Thoracic aorta (tissue), 2 donors: ENCODE measurements at places on chromosomes 11 and 22.

GRCh38 chr11:34250732-34251588 lies 106.8 kb downstream of the ABTB2 start:
- DNase-seq: peak; percentile 43

GRCh38 chr11:60912851-60913528 lies 968 bp upstream of the TMEM109 start:
- no peak for DNase-seq

DNA sequence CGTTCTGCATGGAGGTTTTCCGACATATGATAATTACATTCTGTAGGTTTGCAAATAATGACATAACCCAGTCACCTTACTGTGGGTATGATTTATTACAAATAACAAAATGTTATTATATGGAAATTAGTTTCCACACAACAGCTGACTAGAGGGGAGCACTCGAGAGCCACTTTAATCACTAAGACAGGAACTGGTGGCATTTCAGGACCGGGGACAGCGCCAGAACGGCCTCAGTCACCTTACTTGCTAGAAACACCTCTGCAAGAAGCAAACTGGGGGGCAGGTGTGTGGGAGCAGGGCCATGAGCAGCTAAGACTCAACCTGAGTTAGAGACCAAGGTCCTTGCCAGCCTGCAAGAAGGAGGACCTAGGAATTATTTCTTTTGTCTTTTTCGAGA lies 199.9 kb downstream of the DSCAML1 start:
- DNase-seq: no peak

DNA sequence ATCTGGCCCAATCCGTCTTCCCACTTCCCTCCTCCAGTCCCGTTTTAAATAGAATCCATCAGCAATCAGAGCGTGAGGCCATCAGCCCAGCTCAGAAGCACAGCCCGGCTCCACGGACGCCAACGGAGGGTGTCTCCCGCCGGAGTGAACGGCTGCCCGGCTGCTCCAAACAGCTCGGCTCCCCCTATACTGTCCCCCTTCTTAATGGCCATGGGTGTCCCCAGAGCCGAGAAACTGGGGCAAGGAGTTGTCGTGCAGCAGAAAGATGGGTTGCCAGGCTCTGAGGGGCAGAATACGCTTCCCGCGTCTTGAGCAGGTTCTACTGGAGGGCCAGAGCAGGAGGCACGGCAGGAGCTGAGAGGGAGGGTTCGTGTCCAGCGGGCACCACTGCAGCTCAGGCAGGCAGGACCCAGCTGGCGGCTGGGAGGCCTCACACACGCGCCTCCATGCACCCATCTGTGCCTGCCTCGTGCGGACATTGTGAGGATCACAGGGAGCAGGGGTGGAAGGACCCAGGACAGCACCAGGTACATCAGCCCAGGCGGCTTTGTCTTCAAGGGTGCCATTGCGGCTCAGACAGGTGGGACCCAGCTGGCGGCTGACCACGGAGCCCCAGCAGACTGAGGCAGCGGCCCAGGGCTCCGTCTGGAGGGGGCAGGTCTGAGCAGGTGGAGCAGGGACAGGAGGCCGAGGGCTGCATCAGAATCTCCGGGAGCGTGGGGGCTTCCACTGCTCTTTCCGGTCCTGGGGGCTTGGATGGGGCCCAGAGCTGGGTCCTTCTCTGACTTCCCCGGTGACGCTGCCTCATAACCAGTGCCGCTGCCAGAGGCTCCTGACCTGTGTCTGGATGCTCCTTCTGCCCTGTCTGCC lies 882.7 kb downstream of the BRD1 start:
- no peak for DNase-seq

DNA sequence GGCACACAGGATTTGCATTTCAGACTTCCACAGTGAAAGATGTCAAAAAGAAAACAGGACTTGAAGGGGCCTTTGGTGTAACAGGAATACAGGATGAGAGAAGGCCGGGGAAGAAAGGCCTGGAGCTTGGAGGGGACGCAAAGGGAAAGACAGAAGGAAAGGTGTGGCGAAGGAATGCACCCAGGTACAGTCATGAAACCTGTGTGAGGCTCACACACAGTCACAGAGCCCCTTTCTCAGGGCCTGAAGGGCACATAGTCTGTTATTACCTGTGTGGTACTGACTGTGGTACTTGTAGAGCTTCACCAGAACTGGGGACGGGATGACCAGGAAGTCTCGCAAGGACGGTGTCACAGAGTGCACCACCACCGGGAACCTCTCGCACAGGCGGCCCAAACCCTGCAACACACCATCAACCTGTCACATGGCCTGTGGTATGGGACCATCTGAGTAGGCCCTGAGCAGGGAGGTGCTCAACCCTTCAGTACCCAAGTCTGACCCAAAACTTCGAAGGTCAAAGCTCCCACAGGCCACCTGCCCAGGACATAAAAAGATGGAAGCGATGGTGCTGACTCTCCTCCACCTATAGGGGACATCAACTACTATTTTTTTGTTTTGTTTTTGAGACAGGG lies 29.1 kb downstream of the SERPIND1 start:
- DNase-seq: no peak

DNA sequence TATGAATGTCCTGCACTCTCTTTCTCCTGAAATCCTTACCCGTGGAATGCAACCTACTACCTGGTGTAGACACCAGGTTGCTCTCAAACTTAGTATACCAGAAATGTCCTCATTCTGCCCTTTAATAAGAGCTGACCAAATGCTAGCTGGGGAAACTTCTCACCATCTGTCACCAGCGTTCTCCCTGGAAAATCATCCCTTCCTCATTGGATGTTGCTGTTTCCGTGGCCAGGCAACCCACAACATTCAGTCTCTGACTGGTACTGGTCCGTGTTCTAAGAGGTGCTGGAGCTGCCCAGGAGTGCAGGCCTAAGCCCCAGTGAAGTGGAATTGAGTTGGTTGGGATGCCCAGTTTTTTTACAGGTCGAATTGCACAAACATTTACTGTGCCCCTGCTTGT lies 40.7 kb upstream of the RAB1B start:
- DNase-seq: no peak

- no peak for DNase-seq
Measured at GRCh38 chr22:45504373-45505341, 2.0 kb downstream of the FBLN1 start.

- no peak for DNase-seq
Measured at GRCh38 chr11:39268176-39268690, 2191.2 kb downstream of the LRRC4C start.

- DNase-seq: no peak
Measured at GRCh38 chr22:19707347-19708290, 6.7 kb upstream of the SEPTIN5 start.

DNA sequence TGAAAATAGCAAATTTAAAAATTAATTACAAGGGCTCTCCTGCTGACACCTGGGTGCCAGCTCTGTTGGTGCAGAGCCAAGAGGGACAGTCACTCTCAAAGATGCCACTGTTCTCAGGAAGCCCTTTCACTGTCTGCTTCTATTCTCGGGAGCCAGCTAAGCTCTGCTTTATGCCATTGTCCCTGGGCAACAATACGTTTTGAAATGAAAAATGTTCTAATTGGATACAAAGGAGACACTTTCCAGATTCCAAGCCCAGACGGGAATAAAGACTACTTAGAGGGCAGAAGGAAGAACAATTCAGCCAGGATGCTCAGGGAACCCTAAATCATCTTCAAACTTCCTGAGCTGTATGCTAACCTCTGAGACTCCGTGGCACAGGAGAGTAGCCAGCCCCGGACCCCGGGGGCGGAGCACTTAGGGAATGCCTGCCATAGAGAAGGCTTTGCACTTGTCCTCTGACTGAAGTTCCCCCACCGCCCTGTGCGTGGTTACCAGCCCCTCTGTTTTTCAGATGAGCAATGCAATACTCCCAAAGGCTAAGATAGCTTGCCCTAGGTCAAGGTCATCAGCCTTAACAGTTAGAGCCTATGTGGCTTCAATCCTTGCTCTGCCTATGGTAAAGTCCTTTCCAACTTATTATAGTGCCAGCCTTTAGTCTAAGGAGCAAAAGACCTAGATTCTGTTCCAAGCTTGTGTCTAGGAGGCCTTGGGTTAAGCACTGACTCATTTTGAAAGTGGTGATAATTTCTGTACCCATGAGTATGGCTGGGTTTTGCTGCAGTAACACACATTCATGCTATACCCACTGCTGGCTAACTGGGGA lies 150.9 kb downstream of the CACNA1I start:
- DNase-seq: no peak

DNA sequence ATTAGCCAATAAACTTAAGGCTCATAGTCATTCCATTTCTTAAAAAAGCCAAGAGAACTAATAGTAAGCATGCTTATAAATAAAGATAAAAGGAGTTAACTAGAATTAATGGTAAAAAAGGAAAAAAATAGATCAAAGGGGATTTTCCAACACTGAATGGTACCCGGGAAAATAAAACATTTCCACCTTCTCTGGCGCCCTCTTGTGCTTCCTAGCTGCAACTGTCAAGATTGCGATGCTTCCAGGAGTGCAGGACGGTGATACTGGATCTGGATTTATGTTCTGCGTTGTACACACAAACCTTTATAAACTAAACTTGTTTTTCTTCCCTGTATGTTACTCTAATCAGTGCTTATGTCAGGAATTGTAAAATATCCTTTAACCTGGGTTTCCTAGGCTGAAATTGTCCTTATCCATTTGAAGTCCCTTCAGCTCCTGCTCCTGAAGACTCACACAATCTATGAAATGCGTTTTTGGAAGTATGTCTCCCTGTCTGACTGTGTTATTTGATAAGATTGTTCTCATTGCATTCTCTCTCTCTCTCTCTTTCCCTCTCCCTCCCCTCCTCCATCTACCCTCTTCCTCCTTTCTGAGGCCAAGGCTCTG lies 9.6 kb upstream of the HTATIP2 start:
- DNase-seq: no peak

- DNase-seq: no peak
Measured at GRCh38 chr11:2665526-2666400, 34.0 kb downstream of the KCNQ1OT1 start.

DNA sequence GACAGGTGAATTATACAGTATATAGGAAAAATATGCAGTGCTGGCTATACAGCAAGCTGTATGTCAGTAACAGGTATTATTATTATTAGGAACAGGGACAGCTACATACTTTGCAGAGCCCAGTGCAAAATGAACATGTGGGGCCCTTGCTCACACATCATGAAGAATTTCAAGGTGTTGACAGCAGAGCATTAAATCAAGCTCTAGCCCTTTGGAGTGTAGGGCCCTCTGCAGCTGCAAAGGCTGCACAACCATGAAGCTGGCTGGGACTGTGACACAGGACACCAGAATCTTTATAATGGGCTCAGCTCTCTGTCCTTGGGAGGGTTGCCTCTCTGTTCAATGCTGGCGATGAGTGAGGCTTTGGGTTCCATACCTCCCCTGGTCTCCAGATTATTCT lies 44.9 kb upstream of the DAGLA start:
- DNase-seq: no peak

DNA sequence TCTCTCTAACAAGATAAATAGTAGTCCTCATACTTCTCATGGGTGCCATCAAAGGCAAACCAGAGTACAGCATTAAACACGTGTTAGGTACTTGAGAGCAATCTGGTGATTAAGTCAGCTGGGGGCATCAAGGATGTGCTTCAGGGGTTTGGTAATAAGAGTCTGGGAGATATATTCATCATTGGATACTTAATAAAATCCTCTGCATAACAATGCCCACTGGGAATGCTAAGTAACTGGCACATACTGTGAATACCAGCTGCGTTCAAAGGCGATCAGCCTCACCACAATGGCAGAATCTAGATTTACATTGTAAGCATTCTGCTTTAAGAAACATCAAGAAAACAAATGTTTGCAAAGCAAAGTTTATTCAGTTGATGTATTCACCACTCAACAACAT lies 268.6 kb upstream of the PITPNB start:
- no peak for DNase-seq

DNA sequence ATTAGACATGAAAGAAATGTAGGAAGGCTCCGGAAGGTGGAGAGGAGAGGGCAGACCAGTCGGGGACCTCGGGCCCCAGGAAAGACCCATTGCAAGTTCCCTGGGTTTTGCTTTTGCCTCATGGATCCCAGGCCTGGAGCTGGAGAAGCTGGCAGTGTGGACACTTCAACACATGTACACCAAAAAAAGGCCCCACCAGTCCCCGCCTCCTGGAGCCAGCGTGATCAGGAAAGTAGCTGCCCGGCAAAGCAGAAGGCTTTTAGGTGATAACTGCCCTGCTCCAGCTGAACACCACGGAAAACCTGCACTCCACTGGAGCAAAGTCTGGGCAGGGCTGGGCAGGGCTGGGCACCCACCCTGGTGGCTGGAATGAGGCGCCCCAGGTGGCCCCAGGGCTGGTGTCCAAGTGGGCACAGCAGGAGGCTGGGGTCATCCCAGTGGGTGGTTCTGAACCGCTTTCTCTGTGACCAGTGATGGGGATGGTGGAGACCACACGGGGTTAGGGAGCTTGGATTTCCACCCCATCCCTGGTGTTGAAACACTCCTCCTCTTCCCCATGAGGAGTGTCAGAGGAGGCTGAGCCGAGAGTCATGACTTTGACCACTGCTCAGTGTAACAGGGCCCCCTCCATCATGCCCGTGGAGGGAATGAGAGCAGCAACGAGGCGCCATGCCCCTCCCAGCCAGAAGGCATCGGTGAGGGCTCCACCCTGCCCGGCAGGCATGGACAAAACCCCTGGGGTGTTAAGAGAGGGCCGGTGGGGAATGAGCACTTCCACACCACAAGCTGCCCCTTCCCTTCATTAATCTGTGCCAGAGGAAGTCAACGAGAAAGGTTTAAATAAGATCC lies 16.9 kb upstream of the MUC5AC start:
- no peak for DNase-seq
